C1 segment of cervical spinal cord (tissue), 14 donors: ENCODE measurements at places on chromosomes 12 and 14.
A peak's percentile ranks its signal among the peaks of the same experiment; 100 is the strongest.

GRCh38 chr12:116502141-116502725, 56.9 kb upstream of the MAP1LC3B2 start:
- DNase-seq: no peak

DNA sequence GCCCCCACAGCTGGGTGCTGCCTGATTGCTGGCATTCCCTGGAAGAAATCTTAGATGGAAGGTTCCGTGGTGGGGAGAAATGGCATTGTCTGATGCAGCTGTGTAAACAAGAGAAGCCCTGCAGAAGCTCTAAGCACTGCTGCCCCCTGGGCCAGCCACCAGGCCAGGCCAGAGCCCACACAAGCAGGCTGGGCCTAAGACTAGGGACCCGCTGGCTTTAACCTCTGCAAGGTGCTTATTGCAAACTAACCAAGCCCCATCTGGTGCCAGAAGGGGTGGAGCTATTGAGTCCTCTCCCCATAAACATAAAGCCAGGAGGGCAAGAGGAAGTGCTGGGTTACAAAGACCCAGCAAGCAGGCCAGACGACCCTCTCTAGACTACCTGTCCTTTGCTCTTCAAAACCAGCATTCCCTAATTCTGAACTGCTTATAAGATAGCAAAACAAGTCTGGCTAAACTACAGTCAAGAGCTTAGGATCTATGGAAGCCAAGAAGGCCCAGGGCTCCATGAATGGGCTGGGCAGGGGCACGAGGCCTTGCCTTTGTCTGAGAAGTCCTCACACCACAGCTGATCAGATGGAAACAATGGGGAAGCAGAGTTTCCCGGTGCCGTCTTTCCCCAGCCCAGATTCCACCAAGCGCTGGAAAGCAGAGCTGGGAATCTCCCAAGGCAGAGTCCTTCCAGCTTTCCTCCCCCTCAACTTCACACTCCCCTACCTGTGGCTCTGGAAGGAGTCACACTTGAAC, 28.8 kb downstream of the P2RX4 start:
- DNase-seq: no peak

- DNase-seq: peak; percentile 90
Measured at GRCh38 chr12:56636675-56637540, 6.8 kb upstream of the BAZ2A start.

DNA sequence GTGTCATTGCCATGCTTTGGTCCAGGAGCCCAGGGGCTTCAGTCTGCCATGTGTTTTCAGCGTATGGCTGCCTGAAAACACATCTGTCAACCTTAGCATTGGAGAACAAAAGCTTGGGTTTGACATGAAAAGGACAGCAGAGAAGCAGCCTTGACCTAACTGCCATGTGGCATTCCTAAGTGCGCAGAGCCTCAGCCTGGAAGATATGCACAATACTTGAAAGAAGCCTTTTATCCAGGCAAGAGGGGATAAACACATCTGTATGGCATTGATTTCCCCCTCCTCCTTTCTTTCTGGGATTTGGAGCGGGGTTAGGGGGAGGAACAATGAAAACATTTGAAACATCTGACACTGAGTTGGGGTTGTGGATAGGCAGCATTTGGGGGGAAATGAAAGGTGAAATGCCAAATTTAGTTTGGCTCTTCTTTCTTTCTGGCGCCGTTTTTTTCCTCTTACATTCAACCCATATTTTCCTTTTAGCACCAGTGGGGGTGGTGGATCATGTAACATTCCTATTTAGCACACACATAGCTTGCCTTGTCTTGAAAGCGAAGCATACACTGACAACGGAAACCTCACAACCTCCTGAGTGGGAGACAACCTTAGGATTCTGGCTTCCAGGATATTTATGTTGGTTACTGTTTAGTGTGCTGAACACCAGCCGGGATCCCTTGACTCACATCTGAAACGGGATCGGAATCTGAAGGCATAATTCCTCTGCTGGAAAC, 177.0 kb downstream of the C12orf75 start:
- DNase-seq: no peak

DNA sequence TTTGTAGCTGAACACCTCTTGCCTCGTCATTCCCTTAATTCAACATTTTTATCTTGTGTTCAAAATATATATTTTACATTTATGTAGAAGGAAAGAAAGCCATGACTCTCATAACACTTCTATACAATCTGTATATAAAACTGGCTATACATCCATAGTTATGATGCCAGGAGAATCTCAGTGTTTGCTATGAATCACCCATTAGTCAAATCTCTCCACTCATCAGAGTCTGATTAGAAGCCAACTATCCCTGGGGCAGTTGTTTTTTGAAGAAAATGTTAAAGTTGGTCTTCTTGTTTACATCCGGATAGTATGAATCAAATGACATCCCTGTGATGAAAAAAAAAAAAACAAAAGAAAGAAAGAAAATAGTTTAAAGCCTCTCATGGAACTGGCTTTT, 503.9 kb downstream of the NELL2 start:
- no peak for DNase-seq

- no peak for DNase-seq
Measured at GRCh38 chr12:38823738-38824137, 81.7 kb downstream of the CPNE8 start.

GRCh38 chr12:106648736-106649135, 65.9 kb downstream of the RFX4 start:
- no peak for DNase-seq

DNA sequence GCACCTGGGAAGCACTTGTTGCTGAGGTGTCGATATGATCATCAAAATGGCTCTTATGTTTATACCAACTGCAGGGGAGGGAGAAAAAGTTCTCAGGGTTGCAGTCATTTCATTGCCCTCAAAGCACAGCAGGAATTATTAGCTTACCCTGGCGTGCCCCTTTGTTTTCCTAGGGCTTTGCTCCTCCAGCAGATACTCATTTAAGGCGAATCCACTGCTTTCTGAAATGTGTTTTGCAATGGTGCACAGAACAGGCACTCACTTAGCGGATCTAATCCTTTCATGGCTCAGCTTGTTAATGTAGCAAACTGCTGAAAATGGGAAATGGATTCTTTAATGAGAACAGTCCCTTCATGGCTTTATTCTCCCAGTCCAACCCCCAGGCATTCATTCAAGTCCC, 76.7 kb downstream of the NKX2-1 start:
- no peak for DNase-seq

- DNase-seq: no peak
Measured at GRCh38 chr12:131139363-131140068, 185.8 kb downstream of the ADGRD1 start.

DNA sequence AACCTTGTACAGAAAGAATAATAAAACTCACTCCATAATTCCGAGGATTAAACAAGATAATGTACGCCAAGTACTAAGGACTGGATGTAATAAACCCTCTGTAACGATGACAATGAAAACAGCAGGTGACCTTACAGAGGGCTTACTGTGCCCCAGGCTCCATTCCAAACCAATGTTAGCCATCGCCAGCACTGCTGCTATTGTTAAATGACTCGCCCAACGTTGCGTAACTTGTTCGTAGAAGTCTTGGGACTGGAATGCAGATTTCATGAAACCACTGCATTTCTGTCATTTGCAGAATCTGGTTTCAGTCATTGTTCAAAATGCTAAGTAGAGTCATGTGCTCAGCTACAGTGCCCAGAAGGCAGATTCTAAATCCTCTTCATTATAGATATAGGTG, 728 bp upstream of the STON2 start:
- DNase-seq: no peak

GRCh38 chr14:23335623-23336022, 14.4 kb downstream of the PABPN1 start:
- DNase-seq: no peak

DNA sequence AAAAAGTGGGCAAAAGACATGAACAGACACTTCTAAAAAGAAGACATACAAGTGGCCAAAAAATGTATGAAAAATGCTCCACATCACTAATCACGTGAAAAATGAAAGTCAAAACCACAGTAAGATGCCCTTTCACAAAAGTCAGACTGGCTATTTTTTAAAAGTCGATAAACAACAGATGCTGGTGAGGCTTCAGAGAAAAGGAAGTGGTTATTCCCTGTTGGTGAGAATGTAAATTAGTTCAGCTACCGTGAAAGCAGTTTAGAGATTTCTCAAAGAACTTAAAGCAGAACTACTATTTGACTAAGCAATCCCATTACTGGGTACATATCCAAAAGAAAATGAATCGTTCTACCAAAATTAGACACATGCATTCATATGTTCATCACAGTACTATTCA, 237.0 kb downstream of the KIF21A start:
- DNase-seq: no peak

- DNase-seq: no peak
Measured at GRCh38 chr12:2628401-2628800, 166.4 kb upstream of the FKBP4 start.

- DNase-seq: no peak
Measured at GRCh38 chr12:123681605-123682004, 10.7 kb downstream of the TCTN2 start.

DNA sequence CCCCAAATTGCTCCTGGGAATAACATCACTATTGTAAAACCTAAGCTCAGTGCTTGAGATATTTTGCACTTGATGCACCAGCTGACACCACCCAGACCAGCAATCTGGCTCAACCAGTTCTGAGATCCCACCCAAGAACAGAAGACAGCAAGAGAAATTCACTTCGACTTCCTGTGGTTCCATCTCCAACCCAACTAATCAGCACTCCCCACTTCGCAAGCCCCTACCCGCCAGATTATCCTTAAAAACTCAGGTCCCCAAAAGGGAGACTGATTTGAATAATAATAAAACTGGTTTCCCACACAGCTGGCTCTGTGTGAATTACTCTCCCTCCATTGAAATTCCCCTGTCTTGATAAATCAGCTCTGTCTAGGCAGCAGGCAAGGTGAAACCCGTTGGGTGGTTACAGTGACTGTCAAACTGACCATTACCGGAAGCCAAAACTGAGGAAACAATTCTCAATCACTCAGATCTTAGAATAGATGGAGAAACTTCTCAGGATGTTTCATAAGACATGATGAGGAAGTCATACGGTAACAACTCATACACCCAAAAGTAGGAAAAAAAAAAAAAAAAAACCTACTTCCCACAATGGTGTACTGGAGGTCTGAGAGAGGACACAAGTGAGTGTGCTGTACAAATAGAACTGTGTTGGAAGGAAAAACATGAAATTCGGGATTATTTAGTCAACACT, 92.4 kb downstream of the TMTC1 start:
- no peak for DNase-seq

GRCh38 chr12:28086521-28087155, 103.6 kb upstream of the CCDC91 start:
- DNase-seq: no peak

GRCh38 chr12:6158255-6158654, 33.8 kb upstream of the VWF start:
- no peak for DNase-seq

GRCh38 chr12:14275886-14276285, 89.6 kb upstream of the ATF7IP start:
- no peak for DNase-seq

GRCh38 chr14:34649344-34649743, 19.4 kb upstream of the SNX6 start:
- DNase-seq: no peak

- no peak for DNase-seq
Measured at GRCh38 chr14:61219673-61220072, 61.5 kb downstream of the TMEM30B start.

DNA sequence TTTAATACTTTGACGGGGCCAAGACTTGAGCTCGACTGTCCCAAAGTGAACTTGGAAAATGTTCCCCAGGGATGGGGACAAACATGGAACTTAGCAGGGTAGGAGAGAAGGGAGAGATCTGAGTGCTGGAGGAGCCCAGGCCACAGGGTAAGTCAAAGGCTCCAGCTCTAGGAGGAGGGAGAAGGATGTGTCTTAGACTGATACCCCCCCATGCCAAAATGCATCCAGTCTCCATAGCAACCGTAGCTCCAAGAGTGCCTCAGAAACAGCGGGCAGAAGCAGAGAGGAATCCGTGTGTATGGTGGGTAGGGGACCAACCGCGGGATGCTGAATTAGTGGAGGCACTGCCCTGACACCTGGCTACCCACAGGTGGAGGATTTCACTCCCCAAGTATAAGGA, 845 bp upstream of the AGAP2 start:
- DNase-seq: no peak

DNA sequence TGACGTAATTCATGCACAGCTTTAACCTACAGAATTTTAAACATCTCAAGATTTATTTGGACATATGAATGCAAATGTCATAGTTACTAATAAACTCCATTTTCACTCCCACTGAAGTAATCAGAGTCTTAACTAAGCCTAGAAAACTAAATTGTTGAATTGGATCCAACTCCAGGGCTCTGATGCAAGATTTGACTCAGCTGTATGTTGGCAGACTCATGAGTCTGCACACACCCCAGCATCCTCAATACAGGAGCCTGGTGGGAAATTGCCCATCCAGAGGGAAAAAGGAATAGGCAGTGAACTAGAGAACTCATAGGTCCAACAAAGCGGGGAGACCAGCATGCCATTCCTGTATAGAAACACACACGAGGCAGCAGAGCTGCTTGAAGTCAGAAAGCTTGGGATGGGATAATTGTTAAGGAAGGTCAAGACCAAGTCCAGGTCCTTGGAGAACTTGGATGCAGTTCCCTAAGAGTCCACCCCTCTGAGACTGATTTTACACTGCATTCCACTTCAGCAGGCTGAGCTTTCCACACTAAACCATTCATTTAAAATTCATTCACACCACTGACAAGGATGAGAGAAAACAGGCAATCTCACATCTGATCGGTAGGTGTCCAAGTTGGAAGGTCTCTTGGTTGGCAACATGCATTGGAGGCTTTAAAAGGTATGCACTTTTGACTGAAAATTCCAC, 14.4 kb downstream of the TMTC1 start:
- no peak for DNase-seq

GRCh38 chr14:90579816-90580215, 183.0 kb downstream of the CALM1 start:
- no peak for DNase-seq

GRCh38 chr12:59040656-59041055, 120.4 kb upstream of the LRIG3 start:
- DNase-seq: no peak

- no peak for DNase-seq
Measured at GRCh38 chr12:58841058-58841798, 79.1 kb downstream of the LRIG3 start.

DNA sequence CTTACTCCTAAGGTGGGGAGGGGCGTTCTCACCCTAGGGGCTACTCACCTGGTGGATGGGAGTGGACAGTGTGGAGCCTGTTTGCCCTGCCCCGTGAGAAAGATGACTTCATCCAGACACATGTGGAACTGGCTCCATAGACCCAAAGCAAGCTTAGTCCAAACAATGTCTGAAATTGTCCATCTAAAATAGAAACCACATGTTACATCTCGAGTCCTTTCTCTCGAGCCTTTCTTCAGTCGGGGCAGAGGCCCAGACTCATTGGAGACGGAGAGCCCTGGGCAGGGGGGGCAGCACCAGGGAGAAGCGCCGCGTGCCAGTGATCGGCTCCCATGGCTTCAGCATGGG, 4.3 kb downstream of the SIVA1 start:
- DNase-seq: no peak

- DNase-seq: no peak
Measured at GRCh38 chr14:100071545-100071944, 6.3 kb downstream of the EVL start.
